ENCODE measurements at places on chromosomes 16 and 17. TPM values are rescaled to one million over a fixed set of nuclear protein-coding genes. Genes with fewer than 3 reads are reported as not detected.
A peak's percentile ranks its signal among the peaks of the same experiment; 100 is the strongest.

- H3K27ac ChIP-seq = no peak overlapping the region
- no peak overlapping the region for H3K4me3 ChIP-seq
- H3K36me3 ChIP-seq = peaks cover 9% of the 10 kb centered on the region
- DNase-seq = no peak
- peaks cover 35% of the 10 kb centered on the region for H3K4me1 ChIP-seq
Measured at GRCh38 chr17:82000803-82001570, 21.7 kb downstream of the CENPX start.

Gene SYNGR3
- total RNA-seq = 0.82 TPM

Gene MLST8
- 37.1 TPM for total RNA-seq

GRCh38 chr17:79216391-79216790 lies 141.8 kb downstream of the ENGASE start:
- DNase-seq = no peak
- H3K36me3 ChIP-seq = no peaks in the 10 kb centered on the region
- no peak overlapping the region for H3K4me3 ChIP-seq
- H3K27me3 ChIP-seq = peaks cover 56% of the 10 kb centered on the region

DNA sequence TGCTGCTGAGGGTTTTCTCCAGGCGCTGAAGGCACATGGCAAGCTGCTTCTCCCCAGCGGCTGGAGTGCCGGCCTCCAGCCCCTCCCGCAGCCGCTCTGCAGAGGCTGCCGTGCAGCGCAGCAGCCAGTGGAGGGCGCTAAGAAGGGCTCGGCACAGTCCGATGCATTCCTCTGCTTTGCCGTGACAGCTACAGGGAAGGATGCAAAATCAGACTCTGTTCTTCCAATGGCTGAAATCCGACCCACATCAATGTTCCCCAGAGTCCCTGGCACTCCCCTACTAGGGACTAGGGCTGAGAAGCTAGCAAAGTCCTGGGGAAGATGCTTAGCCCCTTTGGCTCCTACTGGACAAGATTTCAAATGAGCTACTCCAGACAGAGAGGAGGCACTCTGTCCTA lies 19.0 kb downstream of the MED24 start:
- H3K27me3 ChIP-seq = no peaks in the 10 kb centered on the region
- no peak for DNase-seq
- H3K4me3 ChIP-seq = no peak overlapping the region
- H3K27ac ChIP-seq = peak overlapping the region; percentile 86

GRCh38 chr17:80970762-80971703 lies 20.6 kb upstream of the CHMP6 start:
- H3K4me1 ChIP-seq = peaks cover 36% of the 10 kb centered on the region
- no peak overlapping the region for H3K27ac ChIP-seq
- no peak for DNase-seq
- H3K4me3 ChIP-seq = no peak overlapping the region

All from sigmoid colon (tissue), 7 donors.